ENCODE measurements at places on chromosomes 5 and 9.
A peak's percentile ranks its signal among the peaks of the same experiment; 100 is the strongest.

GRCh38 chr5:111337688-111338087, 113.5 kb downstream of the CAMK4 start:
- no peak for DNase-seq

- DNase-seq: no peak
Measured at GRCh38 chr5:116922532-116922931, 347.9 kb upstream of the SEMA6A start.

DNA sequence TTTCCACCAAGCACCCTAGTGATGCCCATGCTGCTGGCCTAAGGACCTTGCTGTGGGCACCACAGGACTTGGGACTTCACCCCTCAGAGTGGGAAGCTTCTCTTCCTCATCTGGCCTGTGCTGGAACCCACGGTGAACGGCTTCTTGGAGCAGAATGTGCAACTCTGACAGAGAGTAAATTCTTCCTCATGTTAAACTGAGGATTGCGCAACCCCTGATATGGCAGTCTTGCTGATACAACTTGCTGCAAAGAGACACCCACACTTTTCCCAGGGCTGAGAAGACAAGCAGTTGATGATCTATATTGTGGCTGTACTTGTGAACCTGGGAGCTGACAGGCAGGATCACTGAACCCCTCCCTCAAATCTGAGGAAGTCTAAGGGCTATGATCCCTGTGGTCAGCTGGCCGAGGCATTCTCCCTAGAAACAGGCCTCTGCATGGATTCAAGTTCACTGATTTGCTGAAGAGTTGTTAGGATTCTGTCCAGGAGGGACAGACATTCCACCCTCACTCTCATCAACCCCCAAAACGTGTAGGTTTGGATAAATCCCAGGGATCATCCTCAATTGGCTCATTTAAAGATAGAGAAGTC, 307.2 kb downstream of the MTRR start:
- no peak for DNase-seq

- DNase-seq: no peak
Measured at GRCh38 chr9:20804489-20805250, 120.6 kb downstream of the FOCAD start.

DNA sequence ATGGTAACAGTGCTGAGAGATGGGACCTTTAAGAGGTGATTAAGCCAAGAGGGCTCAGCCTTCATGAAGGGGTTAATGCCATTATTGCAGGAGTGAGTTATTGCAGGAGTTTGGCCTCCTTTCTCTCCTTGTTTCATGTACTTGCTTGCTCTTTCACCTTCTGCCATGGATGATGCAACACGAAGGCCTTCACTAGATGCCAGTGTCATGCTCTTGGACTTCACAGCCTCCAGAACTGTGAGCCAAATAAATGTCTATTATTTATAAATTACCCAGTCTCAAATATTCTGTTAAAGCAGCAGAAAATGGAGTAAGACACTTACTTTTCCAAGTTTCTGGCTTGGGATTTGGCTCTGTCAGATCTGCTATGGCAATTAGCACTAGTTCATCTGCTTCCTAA, 38.4 kb upstream of the RECK start:
- DNase-seq: no peak

- no peak for DNase-seq
Measured at GRCh38 chr5:88691230-88691582, 191.8 kb downstream of the MEF2C start.

DNA sequence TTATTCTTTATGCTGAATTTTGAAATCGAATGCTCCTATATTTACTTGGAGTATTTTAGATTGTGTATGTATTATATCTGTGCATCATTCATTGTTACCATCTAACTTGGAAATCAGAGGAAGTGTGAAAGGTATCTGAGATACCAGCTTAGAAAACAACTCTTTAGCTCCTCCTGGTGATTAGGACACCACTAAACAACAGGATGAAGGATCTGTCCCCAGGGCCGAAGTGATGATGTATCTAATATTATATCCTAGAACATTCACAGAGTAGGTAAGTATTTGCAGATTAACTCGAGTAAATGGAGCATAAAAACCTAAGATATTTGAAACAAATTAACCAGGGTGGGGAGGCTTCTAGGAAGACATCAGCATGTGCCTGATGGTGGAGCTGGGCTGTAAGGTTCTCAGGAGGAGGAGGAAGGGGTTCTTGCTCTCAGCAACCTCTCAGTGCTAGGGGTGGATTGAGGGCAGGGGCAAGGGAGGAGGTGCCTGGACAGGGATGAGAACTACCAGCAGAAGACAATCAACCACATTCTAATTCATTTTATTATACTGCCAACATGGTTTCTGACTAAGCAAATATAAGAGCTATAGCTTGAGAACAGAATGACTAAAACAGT, 2.6 kb upstream of the NFIL3 start:
- DNase-seq: peak; percentile 74

DNA sequence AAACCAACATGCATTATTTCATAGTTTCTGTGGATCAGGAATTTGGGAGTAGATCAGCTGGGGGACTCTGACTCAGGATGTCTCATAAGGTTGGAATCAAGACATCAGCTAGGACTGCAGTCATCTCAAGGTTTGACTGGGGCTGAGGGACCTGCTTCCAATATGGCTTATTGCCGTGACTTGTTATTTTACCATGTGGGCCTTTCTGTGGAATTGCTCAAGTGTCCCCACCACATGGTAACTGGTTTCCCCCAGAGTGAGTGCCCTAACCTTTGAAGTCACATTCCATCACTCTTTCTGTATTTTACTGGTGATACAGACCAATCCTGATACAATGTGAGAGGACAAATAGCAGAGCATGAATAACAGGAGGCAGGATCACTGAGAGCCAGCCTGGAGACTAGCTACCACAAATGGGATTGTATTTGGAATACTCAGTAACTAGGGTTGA, 70.2 kb upstream of the ELL2 start:
- DNase-seq: peak; percentile 76

- DNase-seq: no peak
Measured at GRCh38 chr9:87290241-87291052, 207.2 kb upstream of the DAPK1 start.

DNA sequence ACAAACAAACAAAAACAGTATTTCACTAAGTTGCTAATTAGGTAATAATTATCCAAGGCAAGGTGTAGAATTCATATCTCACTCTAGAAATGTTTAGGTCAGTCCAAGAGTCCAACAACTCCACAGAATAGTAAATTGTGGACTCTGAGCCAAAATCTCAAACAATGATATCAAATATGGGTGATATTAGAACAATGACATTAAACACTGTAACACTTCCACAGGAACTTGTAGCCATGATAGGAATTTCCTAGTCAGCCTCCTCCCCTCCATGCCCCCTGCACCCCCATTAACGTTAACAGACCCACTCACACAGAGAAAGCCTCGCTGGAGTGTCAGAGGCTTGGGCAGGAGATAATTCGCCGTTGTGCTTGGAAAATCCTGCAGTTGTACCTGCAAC, 305.0 kb upstream of the PIK3R1 start:
- no peak for DNase-seq

GRCh38 chr9:110329639-110330230, 7.9 kb downstream of the TXNDC8 start:
- no peak for DNase-seq

DNA sequence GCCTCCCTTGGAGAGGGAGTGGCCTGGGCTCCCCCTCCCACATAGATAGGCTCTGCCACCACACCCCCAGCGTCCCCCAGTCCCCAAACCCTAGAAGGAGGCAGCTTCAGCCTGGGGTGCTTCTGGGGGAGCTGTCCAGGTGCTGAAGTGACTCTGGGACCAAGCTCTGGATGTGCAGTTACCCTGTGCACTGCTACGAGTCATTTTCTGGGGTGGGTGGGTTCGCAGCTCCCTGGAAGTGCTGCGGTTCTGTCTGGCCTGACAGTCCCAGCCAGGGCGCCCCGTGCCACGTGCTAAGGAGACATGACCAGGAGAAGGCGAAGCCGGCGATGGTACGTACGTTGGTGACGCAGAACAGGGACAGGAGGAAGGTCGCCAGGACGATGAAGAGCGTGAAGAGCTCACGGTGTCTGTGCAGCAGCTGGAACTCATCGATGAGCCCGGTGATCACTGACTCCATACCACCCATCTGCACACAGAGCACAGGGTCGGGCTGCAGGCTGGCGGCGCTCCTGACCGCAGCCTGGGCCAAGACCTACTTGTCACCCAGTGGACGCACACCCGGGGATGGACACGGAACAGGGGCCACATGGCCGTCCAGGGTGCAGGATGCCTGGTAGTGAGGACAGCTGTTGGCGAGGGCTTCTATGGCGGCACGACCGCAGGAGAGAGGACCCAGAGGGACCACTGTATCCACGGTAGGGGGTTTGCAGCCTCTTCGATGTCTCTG, 35.7 kb downstream of the SLC6A3 start:
- no peak for DNase-seq
